ENCODE measurements at places on chromosomes 13 and 19.

- no peak for DNase-seq
These were observed 84.8 kb downstream of the DCT start for GRCh38 chr13:94394723-94395122.

DNA sequence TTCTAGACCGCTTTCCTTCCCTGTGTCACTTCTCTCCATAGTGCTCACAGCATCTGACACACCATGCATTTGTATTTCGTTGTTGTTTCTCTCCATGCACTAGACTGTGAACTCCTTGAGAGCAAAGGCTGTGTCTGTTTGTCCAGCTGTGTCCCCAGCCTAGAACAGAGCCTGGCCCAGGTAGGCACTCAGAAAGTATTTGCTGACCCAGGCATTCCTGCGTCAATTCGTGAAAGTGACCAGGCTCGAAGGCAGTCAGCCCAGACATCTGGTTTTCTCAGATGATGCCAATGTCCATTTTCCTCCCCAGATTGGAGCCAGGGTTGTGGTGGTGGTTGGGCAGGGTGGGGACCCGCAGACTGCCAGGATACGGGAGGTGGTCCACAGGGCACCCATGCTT is 164.8 kb downstream of the ZNF536 start:
- no peak for DNase-seq

DNA sequence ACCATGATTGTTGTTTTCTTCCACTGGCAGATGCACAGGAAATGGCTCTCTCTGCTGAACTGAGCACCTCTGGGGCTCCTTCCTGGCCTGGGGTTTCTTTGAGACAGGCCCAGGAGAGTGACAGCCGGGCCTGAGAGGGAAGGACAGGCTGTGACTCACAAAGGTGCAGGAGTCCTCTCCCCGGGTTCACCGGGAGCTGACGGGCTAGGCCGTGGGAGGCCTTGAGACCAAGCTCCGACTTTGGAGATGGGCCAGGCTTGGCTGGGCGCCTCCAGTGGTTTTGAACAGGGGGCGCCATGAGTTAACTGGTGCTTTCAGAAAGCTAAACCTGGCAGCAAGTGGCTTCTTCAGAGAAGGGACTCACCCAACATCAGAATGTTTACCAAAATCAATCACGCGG is 143.4 kb downstream of the URI1 start:
- peak; percentile 6 for DNase-seq

DNA sequence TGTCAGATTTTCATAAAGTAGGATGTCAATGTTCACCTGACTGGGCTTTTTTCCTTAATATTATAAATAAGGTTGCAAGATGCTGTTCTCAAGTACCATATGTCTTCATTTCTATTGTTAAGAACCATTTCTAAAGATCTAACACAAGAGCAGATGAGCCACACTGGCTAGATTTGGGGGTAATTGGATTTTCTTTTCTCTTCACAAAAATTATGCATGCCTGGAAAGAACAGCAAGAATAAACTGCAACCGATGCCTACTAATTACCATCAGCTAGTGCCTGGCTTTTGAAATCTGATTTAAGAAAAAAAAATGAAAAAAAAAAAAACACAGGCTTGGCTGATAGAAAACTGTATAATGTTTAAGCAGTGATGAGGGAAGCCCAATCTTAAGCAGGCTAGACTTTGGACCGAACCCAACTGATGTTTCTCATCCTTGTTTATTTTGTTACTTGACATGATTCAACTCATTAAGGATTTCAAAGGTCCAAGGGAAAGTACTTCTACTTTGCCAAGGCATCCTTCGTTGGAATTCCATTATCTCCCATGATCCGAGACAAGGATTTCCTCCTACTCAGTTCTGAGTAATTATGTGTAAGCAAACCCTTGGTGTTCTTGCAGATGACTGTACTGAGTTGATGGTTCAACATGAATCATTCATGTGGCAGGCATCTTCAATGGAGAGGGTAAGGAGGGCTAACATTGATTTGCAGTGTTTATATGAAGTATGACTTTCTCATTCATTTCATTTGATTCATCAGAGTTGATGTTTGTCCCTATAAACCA is 300.5 kb downstream of the SPRY2 start:
- DNase-seq: no peak
